AG08395 (cell line): ENCODE measurements at places on chromosomes 1 and 21.

DNA sequence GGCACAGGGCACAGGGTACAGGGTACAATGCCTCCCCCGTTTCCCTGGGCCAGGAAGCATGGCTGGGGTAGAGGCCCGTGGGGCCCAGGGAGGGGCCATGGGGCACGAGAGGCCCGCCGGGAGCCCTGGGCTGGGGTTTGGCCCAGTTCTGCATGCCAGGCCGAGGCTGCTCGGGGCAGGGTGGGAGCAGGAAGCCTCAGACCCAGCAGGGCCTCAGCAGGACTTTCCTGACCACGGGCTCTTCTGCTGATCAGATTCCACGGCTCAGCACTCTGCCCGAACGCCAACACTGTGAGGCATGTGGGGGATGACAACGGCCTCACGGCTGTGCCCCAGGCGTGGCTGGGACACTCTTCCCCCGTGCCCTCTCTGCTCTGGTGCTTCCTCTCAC is 104.3 kb downstream of the NPHP4 start:
- no peak for DNase-seq

DNA sequence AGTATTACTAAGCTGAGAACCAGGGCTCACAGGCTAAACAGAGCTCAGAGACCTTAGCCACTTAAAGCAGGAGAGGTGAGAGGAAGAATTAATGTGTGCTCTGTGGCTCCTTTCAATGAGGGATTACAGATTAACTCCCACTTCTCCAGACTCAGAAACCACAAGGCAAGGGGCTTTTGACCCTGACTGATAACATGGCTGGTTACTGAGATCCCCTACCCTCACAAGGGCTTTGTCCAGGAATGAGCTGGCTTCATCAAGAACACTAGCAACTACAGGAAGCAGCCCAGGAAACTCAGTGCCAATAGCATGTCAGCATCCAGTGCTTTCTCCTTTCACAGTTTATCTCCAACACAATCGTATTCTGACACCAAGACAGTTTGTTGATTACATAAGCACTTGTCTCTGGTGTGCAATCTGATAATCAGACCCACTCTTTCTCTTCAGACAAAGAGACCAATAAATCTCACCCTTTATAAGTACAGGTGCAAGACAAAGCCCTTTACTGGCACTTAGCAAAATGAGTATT is 38.8 kb downstream of the ERI3 start:
- no peak for DNase-seq

- peak; percentile 66 for DNase-seq
Observed at GRCh38 chr1:43786960-43787359, 79.6 kb downstream of the ST3GAL3 start.

GRCh38 chr1:212108981-212109380 is 73.4 kb downstream of the DTL start:
- DNase-seq = no peak

GRCh38 chr1:76053021-76053420 is 21.5 kb upstream of the ST6GALNAC3 start:
- DNase-seq = no peak

DNA sequence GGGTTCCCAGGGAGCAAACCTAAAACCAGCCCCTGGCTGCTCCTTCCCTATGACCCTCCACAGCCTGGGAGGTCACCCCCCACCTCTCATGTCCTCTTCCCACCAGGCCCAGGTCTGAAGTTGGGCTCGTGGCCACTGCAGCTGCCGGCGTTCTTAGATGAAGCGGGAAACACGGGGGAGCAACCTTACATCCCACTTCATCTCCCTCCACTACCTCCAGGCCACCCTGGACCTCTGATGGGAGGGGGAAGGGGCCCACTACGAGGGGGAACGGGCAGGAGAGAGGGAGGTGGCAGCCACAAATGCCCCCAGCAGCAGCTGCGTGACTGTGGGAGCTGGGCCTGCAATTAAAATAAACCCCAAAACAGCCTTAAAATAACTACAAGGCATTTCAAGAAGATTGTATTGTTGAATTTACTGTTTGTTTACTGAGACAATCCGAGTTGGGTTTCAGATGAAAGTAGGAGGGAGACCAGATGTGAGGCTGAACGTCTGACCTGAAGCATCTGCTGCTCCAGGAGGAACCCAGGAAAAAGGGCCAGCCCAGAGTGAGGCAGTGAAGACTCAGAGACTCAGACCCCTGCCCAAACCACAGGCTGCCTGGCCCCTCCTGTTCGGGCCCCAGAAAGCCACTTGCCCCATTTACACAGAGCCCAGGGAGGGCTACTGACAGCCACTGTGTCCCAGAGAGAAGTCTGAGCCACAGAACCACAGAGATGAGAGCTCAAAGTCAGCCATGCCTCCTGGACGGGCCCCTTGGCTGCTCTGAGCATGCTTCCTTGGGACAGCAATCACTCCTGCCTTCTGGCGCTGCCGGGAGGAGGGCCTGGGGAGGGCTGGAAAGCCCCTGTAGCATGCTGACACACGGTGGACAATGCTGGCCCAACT is 59.8 kb downstream of the GLIS1 start:
- no peak for DNase-seq

DNA sequence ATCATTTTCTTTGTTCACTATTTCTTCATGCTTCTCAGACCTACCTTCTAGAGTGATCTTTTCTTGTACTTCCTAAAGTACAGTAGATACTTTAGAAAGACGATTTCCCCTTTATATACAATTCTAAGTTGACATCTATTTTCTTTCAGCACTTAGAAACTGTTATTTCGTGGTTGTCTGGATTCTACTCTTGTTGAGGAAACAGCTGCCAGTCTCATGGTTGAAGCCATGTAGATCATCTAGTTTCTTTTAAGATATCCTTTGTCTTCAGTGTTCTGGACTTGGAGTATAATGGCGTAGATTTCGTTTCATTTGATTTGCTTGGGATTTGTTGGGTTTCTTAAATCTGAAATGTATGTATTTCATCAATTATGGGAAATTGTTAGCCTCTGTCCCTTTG is 67.6 kb downstream of the PKN2 start:
- no peak for DNase-seq

DNA sequence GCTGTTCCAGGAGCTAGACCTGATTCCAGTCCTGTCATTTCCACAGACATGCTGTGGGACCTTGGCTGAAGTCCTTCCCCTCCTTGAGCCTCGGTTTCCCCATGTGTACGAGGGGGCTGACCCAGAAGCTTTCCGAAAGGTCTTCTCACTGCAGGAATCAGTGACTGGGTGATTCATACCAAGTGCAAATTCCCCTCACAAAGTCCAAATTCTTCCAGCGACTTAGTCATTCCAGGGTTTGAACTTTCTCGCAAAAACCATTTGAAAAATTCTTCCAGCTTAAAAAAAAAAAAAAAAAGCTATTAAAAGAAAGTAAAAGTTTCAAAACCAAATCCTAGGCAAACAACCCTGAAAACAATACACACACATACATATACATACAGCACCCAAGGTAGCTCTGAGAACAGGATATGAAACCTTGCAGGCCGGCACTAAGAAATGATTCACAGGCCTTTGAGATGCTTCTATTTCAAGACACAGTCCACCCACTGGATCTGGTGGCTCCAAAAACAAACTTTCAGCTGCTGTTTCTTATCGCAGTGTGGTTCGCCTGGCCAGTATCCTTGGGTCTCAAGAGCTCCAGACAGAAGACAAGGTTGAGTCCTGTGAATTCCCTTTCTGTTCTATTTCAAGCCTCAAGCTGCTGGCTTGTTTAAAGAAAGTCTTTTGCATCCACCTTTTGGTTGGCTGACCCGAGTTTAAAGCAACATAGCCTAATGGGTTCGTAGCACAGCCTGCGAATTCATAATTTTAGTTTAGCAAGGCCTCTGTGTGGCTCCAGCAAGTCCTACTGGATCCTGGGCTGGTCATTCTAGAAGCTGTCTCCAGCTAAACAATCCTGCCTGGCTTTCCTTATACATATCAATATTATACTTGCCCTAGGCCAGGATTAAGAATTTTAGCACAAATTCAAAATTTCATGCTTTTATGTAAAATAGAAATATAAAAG is 18.0 kb upstream of the ID3 start:
- peak; percentile 73 for DNase-seq

- DNase-seq = no peak
Observed at GRCh38 chr21:37837381-37837780, 78.9 kb downstream of the KCNJ6 start.

- DNase-seq = no peak
Observed at GRCh38 chr1:116677474-116678062, 10.0 kb upstream of the IGSF3 start.

DNA sequence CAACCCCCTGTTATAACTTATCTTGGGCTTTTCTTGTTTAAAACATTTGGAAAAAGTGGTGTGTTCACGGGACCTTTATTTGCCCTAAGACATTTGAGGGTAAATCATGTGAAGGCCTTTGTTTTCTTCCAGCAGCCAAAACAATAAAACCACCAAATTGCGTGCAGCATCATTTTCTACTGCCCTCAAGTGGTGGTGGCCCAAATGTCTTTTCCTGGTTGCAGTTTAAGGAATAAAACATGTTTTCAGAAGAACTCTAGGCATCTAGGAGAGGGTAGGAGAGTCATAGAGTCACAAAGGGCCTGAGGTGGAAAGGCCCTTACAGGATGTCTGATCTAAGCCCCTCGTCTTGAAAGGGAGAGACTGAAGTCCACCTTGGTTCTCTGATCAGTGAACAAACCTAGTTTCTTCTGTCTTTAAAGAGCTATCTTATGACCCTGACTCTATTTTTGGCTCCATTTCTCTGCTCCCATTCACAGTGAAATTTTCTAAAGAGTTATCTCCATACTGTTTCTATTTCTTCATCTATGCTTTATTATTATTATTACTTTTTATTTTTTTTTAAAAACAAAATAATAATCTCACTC is 16.0 kb upstream of the EPS15 start:
- peak; percentile 77 for DNase-seq

GRCh38 chr1:201599548-201599947 is 60.6 kb downstream of the NAV1 start:
- peak; percentile 71 for DNase-seq

GRCh38 chr1:183310753-183311479 is 107.3 kb downstream of the NMNAT2 start:
- no peak for DNase-seq

DNA sequence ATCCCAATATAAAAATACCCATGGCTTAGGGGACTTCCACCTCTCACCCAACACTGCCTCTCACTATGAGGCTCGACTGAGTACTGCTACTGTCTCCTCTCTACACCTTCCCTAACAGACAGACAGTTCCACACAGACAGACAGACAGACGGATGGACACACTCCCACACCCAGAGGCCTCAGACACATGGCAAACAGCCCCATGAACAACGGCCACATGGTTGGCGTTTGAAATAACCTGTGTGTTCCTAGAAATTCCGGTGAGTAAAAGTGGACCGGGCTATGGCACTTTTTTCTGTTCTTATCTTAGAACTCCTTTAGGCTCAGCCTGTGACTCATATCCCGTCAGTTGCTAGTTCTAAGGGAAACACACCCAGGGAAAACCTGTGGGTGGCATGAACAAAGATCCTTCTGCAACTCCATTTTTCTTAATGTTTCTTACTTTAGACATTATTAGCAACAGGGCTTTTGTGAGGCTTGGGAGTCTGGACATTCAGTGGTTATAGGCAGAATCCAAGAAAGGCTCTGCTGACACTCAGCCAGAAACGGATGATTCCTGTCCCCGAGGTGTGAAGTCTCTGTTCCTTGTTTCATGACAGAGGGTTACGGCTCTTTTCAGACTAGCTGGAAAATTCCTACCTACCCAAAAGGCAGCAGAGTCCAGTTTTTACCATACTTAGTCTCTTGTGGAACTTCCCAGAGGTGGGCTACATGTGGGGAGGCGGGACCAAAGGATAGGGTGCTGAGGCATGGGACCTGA is 90.5 kb upstream of the TLR5 start:
- DNase-seq = peak; percentile 78
